ENCODE measurements at places on chromosomes 16 and 17.

DNA sequence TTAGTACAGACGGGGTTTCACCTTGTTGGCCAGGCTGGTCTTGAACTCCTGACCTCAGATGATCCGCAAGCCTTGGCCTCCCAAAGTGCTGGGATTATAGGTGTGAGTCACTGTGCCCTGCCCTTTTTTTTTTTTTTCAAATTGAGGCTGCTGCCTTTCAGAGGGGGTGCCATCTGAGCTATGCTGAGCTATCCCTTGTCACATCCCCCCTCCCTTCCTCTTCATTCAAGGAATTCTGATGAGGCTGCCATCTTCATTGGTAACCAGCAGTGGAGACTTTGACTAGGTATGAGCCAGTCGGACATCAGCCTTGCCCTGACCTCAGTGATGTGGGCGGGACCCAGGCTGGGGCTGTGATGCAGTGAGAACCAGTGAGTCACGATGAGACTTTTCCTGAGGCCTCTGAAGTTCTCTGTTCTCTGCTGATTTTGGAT lies 24.4 kb upstream of the GPT2 start:
- DNase-seq: peak; percentile 58

DNA sequence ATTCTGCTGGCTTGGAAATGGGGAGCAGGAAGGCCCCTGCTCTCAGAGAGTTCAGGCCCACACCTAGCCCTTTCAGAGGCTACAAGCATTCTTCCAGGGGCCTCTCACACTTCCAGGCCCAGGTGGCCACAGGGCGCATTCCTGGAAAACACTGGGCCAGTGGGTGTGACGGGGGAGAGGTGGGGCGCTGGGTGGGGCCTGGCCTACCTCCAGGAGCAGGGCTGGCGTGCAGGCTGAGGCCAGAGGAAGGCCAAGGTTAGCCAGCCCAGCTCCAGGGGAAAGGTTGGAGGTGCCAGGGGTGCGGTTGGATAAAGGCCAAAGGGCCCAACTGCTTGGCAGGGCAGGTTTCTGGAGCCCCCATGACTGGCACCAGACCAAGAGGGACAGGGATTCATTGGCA lies 198.2 kb downstream of the MAF start:
- no peak for DNase-seq

DNA sequence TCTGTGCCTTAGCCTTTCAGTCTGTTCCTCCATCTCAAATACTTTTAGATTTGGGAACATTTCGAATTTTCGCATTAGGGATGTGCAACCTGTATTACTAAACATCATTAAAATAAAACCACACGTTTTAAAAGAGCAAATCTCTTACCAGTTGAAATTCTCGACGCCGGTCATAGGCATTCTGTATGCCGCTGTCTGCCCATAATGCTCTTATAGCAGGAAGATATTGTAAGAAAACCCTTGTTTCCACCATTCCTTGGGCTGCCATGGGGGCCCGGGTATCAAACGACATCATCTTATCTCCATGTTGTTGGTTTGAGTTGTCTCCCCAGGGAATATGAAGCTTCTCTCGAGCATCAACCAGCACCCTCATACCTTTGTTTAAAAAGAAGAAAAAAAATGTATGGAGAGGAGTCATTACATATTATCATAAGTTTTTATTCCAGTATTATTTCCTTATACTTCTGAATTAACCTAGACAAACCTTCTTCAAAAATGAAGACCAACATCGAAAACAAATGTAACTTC lies 3.1 kb downstream of the GNA13 start:
- DNase-seq: no peak

- no peak for DNase-seq
Observed at GRCh38 chr17:42922294-42922693, 21.7 kb downstream of the G6PC1 start.

- no peak for DNase-seq
Observed at GRCh38 chr16:85697431-85697830, 8.7 kb upstream of the GINS2 start.

DNA sequence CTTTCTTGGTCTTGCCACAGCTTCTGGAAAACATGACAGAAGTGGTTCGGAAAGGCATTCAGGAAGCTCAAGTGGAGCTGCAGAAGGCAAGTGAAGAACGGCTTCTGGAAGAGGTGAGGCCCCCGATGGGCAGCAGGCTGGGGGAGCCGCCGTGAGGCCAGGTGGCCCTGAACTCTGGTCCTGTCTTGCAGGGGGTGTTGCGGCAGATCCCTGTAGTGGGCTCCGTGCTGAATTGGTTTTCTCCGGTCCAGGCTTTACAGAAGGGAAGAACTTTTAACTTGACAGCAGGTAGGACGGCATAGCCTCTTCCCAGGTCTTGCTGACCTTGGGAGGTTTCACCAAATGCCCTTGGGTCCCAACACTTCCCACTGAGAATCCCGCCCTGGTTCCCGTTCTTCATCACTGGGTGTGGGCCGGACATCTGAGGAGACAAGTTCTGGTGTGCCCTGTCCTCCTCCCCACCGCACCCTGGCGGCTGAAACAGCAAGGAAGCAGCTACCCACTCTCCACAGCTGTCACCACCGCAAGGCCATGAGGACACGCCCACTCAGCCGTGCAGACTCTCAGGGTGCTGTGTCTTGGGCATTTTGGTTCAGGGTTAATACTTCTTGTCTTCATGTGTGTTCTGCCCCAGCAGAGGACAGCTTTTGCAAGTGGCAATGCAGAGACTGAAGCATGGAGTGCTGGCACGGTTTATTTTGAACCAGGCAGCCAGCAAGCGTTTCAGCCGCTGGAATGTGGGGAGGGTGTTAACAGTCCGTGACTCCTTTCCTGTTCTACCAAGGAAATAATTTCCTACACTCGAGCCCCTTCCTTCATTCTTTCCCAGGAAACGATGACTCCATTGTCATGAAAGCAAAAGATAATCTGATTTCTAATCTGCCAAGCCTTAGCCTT lies 21.4 kb downstream of the NTAN1 start:
- no peak for DNase-seq

GRCh38 chr16:28884045-28884444 lies 5.8 kb downstream of the ATP2A1 start:
- DNase-seq: no peak

GRCh38 chr17:50055055-50055425 lies 870 bp upstream of the ITGA3 start:
- peak; percentile 47 for DNase-seq

GRCh38 chr17:57114085-57114673 lies 29.1 kb downstream of the AKAP1 start:
- DNase-seq: peak; percentile 78

GRCh38 chr16:63361032-63361624 lies 1324.9 kb upstream of the CDH8 start:
- peak; percentile 10 for DNase-seq

DNA sequence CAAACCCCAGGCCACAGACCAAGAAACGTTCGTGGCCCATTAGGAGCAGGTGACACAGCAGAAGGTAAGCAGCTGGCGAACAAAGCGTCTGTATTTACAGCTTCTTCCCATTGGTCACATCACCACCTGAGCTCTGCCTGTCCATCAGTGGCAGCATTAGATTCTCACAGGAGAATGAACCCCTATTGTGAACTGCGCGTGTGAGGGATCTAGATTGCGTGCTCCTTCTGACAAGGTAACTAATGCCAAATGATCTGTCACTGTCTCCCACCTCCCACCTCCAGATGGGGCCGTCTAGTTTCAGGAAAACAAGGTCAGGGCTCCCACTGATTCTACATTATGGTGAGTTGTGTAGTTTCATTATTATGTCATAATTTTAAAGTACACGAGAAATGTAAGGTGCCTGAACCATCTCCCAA lies 186.3 kb downstream of the CPPED1 start:
- DNase-seq: no peak

- DNase-seq: no peak
Observed at GRCh38 chr17:35991075-35991474, 4.5 kb upstream of the CCL14 start.

GRCh38 chr17:4354862-4355514 lies 11.5 kb downstream of the UBE2G1 start:
- no peak for DNase-seq

GRCh38 chr16:56607675-56608042 lies 725 bp upstream of the MT2A start:
- no peak for DNase-seq

DNA sequence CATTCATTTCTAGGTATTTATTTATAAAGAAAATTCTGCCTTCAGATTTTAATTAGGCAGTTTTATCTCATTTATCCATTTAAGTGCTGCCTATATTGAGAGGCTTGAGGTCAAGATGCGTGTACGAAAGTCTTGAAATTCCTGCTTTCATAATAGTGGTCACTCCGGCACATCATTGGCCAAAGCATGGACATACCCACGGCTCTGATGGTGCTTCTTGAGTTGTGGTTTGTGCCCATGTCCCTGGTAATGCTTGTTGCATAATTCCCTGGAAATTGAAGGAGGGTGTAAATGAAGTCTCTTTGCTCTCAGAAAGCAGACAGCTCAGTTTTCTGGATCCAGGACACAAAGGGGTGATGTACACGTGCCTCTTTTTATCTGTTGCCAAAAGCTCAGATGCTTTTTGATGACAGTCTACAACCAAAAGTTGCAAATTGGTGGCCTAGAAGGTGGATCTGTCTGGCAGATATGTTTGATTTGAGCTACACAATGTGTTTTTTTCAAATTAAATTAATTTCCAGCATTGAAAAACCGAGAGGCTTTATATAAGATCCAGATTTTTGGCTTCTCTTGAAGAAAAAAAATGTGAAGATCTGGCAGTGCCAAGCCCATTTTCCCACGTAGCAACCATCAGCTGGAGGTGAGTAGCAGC lies 94.4 kb downstream of the SHISA9 start:
- DNase-seq: no peak

GRCh38 chr16:84569382-84569987 lies 48.4 kb downstream of the COTL1 start:
- DNase-seq: no peak

GRCh38 chr17:68199837-68200688 lies 47.8 kb upstream of the AMZ2 start:
- DNase-seq: no peak

DNA sequence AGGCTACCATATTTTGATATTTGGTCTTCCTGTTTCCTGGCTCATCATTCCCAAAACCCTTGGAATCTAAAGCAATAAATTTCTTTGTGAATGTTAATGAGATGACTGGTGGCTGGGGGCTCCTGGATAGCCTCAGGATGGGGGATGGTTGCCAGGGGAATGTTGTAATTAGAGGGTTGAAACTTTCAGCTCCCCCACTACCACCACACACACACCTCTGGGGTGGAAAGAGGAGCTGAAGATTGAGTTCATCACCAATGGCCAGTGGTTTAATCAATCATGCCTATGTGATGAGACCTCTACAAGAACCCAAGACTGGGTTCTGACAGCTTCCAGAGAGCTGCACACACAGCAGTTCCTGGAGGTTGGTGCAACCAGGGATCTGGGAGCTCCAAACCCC lies 59.1 kb downstream of the HS3ST3A1 start:
- no peak for DNase-seq

GRCh38 chr16:48611329-48612137 lies 1.6 kb upstream of the N4BP1 start:
- no peak for DNase-seq

DNA sequence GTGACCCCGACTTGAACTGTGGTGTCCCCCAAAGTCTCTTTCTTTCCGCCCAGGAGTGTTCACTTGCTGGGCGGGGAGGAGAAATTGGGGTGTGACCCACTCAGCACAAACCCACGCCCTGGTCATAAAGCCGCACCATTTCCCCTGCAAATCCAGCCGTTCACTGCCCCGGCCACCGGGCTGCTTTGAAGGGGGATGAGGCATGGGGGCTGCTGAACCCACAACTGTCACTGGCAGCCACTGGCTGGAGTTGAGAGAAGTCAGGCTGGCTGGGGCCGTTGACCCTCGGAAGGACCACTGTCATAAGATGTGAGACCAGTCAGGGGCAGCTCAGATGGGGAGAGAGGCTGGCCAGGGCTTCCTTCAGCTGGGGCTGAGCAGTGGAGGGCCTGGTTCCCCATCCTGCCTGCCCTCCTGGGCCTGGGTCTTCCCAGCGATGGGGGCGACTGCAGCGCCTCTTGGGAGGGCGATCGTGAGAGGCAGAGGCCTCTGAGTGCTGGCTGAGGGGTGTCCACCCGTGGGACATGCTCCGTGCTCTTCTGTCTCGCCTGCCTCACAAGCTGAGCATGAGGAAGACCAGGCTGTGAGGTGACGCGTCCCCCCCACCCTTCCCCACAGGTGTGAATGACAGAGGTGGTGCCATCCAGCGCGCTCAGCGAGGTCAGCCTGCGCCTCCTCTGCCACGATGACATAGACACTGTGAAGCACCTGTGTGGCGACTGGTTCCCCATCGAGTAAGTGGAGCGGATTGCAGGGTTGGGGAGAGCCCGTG lies 19.5 kb downstream of the C16orf90 start:
- no peak for DNase-seq

DNA sequence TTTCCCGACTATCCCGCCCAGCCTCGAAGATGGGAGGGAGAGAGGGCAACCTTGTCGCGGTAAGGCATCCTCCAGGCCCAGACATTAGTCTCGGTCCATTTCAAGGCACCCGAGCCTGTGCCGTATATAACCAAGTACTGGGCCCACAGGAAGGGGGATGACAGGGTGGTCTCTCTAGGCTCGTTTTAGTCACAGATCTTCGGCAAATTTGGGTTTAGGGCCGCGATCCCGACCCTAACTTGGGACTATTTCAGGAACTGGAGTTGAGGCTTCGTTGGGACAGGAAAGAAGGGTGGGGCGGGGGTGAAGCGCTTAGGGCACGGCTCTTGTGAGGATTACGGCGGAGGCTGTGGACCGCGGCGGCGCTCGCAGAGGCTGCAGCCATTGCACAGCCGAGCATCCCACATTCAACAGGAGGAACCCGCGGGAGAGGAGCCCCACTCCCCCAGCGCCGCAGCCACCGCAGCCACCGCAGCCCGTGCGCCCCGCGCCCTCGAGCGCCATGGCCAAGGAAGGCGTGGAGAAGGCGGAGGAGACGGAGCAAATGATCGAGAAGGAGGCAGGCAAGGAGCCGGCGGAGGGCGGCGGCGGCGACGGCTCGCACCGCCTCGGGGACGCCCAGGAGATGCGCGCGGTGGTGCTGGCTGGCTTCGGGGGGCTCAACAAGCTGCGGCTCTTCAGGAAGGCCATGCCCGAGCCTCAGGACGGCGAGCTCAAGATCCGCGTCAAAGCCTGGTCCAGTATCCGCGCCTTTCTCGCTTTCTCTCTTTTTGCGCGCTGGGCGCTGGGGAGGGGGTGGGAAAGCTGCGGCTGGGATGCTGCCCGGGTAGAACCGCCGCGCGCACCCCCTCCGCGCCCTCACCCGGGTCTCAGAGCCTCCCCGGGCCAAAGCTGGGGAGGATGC lies at the start of gene VAT1L:
Gene VAT1L (plus strand): TSS at position 384 of the 904 bp plus-strand sequence. CDS start 119 bp downstream, at position 503.
- peak; percentile 44 for DNase-seq

DNA sequence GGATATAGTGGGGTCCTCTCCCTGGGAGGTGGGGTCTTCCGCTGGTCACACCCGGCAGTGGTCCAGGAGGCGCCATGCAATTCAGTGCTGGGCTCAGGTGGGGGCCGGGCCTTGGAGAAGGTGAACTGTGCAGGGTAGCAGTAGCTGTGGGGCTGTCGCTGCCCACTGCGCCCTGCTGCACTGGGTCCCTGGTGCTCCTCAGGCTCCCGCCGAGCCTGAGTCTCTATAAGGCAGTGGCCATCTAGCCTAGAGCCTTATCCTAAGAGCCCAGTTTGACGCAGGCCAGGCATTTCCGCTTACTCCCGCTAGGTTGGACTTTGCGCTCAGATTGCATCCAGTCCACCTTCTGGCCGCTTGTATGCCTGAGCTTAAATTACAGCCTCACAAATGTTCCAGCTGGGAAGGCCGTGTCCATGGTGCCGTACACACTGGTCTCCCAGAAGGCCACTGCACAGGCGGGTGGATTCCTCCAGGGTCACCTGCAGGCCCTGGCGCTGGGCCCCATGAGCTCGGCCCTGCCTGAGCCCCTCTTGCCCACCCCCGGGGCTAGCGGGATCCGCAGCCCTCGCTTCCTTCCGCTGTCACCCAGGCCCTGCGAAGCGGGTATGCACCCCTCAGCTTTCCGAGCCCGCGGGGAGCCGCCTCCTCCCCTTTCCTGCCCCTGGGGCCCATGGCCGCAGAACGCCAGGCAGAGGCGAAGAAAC lies 1762.2 kb downstream of the TP53TG3F start:
- no peak for DNase-seq
